ENCODE measurements at places on chromosomes 11 and 22. TPM values are rescaled to one million over a fixed set of nuclear protein-coding genes. Genes with fewer than 3 reads are reported as not detected.

DNA sequence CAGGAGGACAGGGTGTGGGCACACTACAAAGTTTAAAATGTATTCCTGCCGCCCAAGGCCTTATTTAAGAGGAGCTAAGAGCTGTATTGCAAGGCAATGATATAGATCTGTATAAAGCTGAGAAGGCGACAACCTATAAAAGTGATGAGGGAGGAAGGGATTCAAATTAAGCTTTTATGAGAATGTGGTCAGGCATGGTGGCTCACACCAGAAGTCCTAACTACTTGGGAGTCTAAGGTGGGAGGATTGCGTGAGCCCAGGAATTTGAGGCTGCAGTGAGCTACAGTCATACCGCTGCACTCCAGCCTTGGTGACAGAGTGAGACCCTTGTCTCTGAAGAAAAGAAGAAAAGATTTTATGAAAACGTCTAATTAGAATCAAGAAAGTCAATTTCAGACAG is 9.7 kb upstream of the GLB1L3 start:
- no peak for DNase-seq

Gene TMPRSS5
- 1.0 TPM for total RNA-seq

Gene POLD3
- total RNA-seq = 45.6 TPM

DNA sequence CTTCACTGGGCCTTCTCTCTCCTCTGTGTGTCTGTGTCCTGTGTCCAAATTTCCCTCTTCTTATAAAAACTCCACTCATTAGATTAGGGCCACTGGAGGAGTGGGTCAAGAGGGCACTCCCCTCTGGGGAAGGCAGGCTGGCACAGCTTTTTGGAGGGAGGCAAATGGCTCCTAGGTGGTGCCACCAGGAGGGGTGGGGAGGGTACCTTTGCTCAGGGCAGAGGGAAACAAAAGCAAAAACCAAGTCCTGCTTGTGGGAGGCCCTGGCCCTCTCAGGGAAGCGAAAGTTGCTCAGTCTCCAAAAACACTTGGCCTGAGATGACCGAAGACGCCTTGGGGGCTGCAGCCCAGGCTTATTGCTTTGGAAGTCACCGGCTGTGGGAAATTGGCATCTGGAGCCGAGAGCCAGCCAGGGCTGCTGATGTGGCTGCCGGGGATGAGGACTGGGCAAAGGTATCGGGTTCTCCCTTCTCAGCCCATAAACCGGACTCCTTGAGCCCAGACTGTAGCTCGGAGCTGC is 48.2 kb upstream of the ANO1 start:
- DNase-seq = no peak

GRCh38 chr11:64248578-64248977 is 1.8 kb upstream of the PPP1R14B start:
- DNase-seq = no peak

DNA sequence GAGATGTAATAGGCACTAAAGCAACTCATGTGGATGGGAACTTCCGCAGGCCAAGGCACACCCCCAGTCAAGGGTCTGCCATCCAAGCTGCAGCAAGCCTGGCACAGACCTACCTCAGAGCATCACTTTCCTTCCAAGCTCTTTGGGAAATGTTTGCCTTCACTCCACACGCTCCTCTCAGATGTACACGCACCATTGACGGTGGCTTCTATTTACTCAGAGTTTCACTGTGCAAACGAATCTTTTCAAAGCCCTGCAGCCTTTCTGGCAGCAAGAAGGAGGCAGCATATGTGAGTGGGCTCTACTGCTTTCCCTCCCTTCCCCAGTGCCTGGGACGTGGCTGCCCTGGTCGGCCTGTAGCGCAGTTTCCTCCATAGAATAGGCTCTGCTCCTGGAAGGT is 60.9 kb upstream of the USP47 start:
- DNase-seq = no peak

GRCh38 chr11:134994431-134994830 is 582.4 kb upstream of the B3GAT1 start:
- DNase-seq = no peak

Gene UBQLNL
- total RNA-seq = 0.09 TPM

Gene MMP12
- total RNA-seq = not detected

GRCh38 chr11:59574467-59574866 is 41.1 kb downstream of the OSBP start:
- DNase-seq = no peak

DNA sequence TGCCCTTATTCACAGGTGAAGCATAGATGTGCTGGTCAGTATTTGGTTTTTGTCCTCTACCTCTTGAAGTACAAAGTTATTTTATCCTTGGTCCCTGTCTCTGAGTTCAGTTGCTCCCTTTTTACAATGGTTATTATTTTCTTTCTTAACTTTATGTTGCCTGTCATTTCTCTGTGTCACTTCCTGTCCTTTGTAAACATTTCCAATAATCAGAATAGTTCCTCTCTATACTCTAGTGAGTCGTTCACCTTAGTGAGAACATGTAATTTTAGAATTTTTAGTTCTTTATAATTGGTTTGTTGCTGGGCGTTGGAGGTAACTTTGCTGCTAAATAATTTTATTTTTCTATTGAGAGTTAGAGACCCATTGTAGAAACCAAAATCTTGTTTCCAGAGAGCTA is 16.0 kb downstream of the CSTPP1 start:
- DNase-seq = no peak

Gene GRAP2
- 44.1 TPM for total RNA-seq

Gene OR8D1
- not detected for total RNA-seq

DNA sequence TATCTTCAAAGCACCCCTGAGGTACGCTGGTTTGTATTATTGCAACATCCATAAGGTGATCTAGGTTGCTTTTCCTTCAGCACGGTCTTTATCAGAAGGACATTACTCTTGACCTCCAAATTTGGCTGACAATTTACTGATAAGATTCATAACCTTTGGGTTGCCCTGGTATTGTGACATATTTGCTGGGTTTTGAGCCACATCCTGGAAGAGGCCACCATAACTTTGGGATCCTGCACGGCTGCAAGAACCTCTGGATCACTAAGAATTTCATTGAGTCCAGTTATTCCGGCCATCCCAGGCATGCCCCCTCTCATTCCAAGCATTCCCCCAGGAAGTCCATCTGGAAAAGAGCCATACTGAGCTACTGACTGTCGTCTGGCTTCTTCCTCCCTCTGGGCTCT is 6.5 kb upstream of the PLET1 start:
- no peak for DNase-seq

DNA sequence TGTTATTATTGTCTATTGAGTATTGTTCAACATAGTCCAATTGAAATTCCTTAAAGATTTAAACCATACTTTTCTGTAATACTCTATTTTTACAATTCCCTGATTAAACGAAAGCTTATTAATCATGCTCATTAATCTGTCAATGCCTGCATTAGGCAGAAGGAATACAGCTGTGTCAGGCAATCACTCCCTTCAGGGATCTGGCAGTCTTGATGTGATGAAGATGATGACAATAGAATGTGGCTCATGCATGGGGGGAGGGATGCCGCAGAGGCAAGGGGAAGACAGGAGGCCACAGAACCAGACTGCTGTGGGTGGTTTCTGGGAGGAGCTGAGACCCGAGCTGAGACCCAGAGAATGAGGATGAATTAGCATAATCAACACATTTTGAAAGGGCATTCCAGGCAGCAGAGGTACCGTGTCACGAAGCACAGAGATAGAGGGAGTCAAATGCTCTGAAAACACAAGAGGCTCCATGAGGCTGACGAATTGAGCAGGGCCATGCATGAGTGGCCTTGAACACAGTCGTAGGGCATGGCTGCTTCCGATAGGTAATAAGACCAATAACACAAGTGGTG is 1075.5 kb downstream of the OPCML start:
- no peak for DNase-seq

DNA sequence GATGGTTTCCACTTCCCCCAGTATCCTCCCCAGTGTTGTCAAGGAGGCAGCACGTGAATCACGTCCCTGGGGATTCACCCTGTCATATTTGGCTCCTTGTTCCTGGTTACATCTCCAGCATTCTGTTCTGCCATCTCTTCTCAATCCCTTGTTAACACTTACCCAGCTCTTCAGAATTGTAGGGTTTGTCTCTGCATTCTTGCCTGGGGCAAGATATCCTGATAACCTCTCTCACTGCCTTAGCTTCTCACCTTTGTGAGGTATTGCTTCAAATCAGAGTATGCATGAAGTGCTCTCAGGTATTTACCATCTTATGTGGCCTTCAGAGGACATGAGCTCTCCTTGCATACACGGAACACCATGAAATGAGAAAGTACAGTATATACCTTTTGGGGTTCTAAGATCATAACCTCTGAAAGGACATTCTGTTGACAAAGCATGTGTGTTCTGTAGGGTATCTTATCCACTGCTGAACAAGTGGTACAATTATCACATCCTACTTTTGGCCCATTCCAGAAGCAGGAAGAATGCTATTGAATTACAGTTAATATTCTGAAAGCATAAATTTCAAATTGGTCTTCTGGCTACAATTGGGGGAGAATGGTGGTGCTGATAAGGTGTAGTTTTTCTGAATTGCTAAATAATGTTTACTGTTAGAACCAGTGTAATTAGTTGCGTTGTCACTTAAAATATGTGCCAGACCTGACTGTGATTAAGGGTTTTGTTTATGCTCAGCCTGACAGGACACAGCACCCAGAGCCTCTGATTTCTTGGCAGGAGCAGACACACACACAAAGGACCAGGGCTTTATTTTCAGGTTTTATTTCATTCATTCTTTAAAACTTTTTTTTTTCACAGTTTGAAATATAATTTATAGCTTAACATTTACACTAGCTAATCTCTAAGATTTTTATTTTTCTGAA is 32.7 kb downstream of the VSTM5 start:
- no peak for DNase-seq

DNA sequence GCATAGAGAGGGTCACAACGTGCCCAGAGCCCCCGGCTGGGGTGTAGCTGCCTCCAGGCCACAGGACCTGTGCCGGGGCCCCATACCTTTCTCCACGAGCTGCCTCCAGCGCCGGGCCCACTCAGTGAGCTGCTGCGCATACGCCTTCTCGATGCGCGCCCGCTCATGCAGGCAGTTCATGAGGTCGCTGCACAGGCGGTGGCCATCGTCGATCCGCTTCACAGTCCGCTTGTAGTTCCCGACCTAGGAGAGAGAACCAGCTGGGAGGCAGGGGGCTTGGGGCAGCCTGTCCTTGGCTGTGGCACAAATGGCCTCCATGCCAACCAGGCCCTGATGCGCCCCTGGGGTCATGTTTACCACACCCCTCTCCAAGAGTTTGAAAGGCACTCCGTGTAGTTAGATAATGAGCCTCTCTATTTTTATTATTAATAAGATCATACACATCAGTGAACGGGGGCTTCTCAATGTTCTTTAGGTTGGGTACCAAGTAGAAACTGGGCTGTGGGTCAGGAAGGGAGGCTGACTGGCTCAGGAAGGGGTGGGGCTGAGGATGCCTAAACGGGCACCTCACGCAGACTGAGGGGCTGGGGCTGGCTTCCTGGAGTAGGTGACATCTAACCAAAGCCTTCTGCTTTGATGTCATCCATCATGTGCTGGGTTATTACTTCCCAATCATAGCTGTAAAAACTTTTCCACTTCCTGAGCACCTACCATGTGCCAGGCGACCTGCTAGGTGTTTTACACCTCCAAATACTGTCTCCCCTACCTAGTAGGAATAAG is 36.5 kb upstream of the ARFGAP3 start:
- no peak for DNase-seq

DNA sequence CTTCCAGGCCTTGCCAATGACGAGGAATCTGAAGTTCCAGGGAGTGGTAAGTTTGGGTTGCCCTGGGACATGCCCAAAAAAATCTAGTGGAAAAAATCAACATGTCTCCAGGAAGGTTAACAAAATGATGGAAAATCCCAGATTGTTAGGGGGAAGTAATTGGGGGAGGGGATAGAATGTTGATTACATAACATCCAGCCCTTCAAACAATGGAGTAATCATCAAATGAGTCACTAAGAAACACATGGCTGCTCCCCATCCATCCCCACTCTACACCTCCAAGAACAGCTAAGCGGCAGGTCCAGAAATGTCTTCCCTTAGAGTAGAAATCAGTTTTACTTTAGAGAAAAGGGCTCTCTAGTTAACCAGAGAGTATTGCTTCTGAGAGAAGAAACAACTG is 94.9 kb downstream of the ETS1 start:
- DNase-seq = no peak

DNA sequence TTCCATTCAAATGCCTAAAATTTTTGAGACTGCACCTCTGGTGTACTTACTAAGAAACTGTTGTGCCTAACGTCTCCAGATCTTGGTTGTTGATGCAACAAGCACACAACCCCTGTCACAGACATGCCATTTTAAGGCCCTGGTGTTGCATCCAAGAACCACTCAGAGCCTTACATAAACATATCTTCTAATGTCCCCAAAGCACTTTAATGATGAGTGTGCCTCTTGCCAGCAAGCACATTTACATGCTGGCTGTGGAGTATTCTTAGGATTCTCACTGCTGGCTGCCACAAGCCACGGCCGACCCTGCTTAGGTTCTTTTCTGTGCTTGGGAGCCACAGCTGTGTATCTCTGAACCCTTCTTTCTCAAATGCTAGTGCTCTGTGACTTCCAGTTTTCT is 201.4 kb downstream of the ADAMTS15 start:
- no peak for DNase-seq

Gene MMP1
- not detected for total RNA-seq

GRCh38 chr22:22487869-22488597 is 20.5 kb downstream of the ZNF280B start:
- no peak for DNase-seq

- no peak for DNase-seq
Observed at GRCh38 chr11:12678991-12679390, 4.8 kb downstream of the TEAD1 start.

GRCh38 chr22:39574779-39575551 is 4.4 kb downstream of the CACNA1I start:
- DNase-seq = no peak

DNA sequence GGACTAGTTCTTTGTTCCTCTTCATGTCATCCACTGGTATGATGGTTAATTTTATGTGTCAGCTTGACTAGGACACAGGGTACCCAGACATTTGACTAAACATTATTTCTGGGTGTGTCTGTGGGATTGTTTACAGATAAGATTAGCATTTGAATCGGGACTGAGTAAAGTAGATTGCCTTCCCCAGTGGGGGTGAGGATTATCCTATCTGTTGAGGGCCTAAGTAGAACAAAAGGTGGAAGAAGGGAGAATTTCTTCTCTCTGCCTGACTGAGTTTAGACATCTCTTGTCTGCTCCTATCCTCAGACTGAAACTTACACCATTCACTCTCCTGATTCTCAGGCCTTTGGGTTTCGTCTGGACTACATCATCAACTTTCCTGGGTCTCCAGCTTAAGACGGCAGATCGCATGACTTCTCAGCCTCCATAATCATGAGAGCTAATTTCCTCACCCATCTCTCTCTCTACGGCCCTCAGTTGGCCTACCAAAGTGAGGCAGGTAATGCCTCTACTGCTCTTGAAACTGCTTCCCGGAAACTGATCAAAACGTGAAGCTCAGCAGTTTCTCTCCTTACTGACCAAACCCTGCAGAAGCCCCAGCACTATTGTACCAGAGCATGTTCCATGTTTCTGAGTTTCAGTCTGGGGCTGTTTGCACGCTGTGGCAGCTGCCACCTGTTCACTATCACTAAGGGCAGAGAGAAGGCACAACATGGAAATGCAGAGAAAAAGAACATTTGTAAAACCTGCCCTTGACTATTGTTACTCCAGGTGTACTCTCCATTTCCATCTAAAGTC is 95.4 kb downstream of the NXPE2 start:
- no peak for DNase-seq

Gene SYT12
- not detected for total RNA-seq

GRCh38 chr22:22824340-22825212 is 63.0 kb upstream of the IGLL5 start:
- no peak for DNase-seq
